ENCODE measurements at places on chromosomes 12 and 14. TPM values are rescaled to one million over a fixed set of nuclear protein-coding genes. Genes with fewer than 3 reads are reported as not detected.

- DNase-seq = no peak
Observed at GRCh38 chr12:112796067-112796466, 4.5 kb downstream of the RPH3A start.

DNA sequence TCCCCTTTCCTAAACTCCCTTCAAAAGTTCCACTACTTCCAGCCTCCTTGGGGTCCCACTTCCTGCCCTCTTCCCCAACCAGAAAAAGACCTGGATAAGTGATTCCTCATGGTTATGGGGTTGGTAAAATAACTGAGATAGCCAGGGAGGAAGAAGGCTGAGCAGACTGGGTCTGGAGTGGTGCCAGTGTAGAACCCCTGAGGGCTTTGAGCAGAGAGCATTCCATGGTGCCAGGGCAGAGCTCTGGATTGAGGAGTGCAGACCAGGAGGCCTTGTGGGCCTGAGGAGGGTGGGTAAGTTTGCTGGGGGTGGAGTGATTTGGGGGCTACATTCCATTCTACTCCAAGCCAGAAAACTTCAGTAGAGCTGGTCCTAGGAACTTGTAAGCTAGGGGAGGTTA lies 9.5 kb upstream of the CISTR start:
- no peak for DNase-seq

GRCh38 chr12:110903511-110903910 lies 16.9 kb downstream of the MYL2 start:
- no peak for DNase-seq

- no peak for DNase-seq
Observed at GRCh38 chr14:90649557-90650135, 166.6 kb downstream of the TTC7B start.

GRCh38 chr14:101336183-101336582 lies 225.1 kb upstream of the DIO3 start:
- no peak for DNase-seq

DNA sequence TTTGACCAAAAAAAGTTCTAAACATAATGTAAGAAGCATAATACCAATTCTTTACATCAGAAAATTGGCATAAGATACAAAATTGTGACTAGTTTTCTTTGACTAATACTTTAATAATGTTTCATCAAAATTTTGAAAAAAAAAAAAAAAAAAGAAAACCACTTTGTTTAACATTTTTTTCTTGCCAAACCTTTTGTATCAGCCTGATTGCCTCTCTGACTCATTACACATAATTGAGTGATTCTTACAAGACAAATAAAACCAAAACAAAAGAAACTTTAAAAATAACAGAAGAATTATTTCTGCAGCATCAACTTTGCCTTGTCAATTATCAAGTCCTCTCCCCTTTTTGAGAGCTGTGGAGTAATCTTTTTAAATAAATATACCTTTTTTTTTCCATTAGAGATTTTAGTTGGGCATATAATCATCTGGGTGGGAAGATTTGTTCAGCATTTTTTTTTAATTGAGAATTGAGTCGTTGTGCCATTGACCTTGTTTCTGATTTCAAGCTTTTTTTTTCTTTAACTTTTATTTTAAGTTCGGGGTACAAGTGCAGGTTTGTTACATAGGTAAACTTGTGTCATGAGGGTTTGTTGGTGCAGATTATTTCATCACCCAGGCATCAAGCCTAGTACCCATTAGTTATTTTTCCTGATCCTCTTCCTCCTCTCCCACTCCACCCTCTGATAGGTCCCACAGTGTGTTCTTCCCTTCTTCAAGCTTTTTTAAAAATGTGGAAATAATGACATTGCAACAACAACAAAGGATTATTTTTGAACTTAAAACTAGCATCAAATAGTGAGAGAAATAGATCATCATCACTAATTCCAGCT lies 45.8 kb upstream of the HMGA2 start:
- DNase-seq = no peak

GRCh38 chr14:22882529-22883172 lies 371 bp upstream of the REM2 start:
- DNase-seq = no peak

DNA sequence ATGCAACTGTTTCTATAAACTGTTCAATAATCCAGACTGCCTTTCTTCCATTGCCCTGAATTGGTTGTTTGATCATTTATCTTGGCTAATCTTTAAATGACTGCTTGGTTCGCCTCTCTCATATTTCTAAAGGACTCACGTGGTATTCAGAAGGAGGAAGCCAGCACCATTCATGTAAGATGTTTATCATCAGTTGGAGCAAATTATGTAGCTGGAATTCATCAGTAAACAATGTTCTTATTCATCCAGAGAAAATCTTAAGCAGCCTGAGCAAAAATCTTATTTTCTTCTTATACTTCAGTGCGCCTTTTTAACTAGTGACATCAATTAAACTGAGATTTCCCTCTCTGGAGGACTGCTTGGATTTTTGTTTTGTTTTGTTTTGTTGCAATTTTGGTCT lies 538.7 kb upstream of the TMEM132C start:
- no peak for DNase-seq

DNA sequence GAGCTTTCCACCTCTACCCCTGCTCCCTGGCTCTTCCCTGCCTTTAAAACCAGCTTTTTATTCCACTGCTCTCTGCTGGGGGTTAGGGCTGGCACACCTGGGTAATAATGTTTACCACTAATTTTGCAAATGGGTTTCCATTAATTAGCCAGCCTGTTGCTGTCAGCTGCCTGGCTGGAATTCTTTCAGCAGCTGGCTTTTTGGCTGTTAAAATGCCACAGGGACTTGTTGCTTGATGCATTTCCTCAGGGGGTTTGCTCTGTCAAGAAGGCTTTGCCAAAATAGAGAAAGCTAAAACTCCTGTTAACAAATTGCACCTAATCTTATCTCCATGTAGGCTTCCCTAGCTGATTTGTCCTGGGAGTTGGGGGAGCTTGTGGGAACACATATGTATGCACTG lies 51.8 kb upstream of the PSMC1 start:
- DNase-seq = no peak

DNA sequence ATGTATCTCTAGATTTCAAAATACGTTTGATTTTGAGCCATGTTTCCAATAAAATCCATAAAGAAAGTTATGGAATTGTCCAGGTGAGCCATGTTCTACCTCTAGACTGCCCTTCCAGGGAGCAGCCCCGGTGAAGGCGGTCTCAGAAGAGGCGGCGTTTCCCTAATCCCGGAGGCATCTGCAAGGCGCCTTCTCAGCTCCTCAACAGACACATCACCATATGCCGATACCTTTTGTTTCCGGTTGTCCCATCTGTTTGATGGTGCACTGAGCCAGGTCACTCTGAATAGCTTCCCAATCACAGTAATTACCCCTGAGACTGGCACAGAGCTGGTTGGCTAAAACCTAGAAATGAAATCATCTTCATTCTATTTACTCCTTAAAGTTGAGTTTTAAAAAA lies 305.5 kb upstream of the FKBP4 start:
- DNase-seq = no peak

DNA sequence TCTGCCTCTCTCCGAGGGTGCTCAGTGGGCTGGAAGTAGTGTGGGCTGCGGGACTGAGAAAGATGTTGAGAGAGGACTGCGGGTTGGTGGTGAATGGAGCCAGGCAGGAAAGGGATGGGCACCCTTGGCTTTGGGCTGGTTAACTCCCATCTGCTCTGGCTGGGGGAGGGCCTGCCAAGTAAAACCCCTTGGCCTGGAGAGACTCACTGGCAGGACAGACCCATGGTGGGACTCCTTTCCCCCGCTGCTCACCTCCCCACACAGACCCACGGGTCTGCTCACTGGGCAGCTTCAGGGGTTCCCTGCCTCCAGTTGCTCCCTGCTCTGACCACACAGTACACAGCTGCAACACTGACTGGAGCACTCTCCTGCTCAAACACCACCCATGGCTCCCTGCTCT lies 54.1 kb downstream of the KRT80 start:
- DNase-seq = no peak

- peak; percentile 39 for DNase-seq
Observed at GRCh38 chr12:47223031-47223847, 143.5 kb upstream of the AMIGO2 start.

GRCh38 chr12:51458635-51459034 lies 34.0 kb downstream of the SLC4A8 start:
- DNase-seq = no peak

GRCh38 chr14:57362361-57362760 lies 28.0 kb upstream of the NAA30 start:
- DNase-seq = no peak

DNA sequence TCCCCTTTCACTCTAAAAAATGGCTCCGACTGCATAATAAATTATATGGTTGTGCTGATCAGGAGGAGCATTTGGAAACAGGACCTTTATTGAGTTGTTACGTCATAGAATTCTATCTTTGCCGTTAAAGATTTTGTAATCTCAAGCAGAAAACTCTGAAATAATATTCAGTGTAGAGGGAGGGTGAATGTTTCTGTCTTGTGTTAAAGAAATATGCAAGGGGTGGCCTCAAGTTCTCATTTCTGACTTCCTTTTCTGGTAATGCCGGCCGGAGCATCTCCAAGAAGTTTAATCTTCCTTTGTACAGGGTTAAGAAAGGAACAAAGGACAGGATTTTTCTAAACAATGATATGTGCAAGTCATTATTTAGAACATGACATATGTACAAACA lies 165.1 kb downstream of the SLC38A4 start:
- no peak for DNase-seq

- DNase-seq = no peak
Observed at GRCh38 chr12:59834659-59835474, 239.0 kb downstream of the SLC16A7 start.

DNA sequence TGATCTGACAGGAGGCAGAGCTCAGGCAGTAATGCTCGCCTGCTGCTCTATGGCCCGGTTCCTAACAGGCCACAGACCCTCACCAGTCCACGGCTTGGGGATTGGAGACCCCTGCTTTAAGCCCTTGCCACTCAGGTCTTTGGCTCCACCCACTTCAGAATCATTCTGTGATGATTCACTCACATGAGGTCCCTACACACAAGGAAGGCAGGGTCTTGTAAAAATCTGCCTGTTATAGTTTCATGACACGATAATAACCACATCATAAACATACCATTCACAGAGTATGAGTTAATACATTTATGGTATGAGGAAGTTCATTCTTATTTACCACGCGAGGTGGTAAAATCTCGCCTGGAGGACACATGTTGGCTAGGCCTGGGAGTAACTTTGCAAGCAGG lies 29.0 kb upstream of the MAX start:
- no peak for DNase-seq

DNA sequence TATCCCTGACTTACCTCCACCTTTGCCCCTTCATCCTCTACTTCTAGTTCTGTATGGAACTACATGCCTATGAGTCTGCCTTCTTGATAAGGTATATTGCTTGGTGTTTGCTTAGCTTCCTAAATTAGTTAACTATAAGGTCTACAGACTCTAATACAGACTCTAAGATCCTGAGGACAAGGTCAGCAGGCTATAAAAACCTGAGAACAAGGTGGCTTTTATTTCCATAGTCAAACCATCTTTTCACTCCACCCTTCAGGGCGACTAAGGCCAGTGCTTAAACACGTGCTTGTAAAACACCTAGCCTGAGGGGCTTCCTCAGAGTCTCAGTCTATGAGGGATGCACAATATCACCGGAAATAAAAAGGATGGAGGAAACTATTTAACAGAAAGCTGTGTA lies 36.1 kb upstream of the COL2A1 start:
- no peak for DNase-seq

GRCh38 chr12:107369679-107370078 lies 276.3 kb upstream of the CRY1 start:
- DNase-seq = no peak

DNA sequence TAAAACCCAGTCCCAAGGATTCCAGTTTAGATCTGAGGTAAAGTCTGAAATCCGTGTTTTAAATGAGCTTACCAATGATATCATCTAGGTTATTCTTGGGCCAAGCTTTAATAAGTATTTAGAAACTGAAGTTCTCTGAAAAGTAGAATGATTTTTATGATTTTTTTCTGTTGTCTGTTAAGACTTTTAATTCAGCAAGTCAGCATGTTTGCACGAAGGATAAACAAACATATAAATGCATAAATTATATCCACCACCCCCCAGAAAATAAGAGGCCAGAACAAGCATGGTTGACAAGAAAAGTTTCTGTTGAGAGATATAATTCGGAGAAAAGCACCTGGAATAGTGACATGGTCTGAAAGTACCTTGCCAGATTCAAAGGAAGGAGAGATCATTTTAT lies 655.7 kb downstream of the NOVA1 start:
- DNase-seq = no peak

GRCh38 chr14:51716610-51717009 lies 64.9 kb downstream of the FRMD6 start:
- no peak for DNase-seq

DNA sequence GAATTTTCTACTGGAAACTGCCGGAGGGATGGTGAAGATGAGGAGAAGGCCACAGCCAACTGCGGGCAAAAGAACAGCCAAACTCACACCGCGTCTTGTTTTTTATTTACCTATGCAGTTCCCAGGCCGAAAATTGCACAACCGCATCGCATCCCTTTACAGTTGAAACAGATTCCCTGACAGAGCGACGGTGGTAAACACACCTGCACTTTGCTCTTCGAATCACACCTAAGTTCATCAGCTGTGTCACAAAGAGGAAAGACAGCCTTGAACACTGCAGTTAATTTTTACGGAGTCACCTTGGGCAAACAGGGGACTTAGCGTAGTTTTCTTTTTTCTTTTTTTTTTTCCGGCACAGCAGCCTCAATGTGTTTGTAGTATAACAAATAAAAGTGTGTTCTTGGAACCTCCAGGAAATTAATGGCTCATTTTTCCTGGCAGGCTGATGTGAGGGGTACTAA lies 272.0 kb upstream of the DIO3 start:
- no peak for DNase-seq

GRCh38 chr14:63032076-63032475 lies 13.2 kb downstream of the KCNH5 start:
- DNase-seq = no peak

DNA sequence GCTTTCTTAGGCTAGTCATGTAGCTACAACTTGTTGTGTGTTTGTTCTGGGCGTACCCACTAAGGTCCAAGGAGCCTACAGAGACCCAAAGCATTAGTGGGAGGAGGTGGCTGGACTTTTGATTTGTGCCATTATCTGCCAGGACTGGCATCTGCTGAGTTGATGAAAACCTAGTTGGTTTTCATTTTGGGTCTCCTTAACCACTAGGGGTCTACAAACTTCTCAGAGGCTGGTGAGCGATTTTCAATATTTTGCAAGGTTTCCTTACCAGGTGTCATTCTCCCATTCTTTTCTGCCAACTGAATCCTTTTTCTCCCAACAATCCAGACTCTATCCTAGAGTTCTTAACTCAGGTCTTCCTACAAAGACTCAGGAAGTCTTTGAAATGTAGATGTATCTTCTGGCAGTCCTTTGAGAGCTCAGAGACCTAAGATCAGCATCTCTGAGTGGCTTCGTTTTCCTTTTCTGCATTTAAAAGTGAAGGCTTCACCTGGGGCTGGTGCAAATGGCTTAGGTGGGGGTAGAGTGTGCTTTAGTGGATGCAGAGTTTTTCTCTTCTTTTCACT lies 150.0 kb upstream of the RMST start:
- no peak for DNase-seq

- peak; percentile 60 for DNase-seq
Observed at GRCh38 chr12:20549108-20549719, 145.9 kb upstream of the SLCO1C1 start.

KLRK1 gene
- polyA plus RNA-seq = 0.54 TPM

ACOT4 gene
- polyA plus RNA-seq = 3.9 TPM

BORCS5 gene
- polyA plus RNA-seq = 7.2 TPM

HHIPL1 gene
- 1.2 TPM for polyA plus RNA-seq

EDDM3A gene
- not detected for polyA plus RNA-seq

CLEC4C gene
- polyA plus RNA-seq = 0.12 TPM

RDH12 gene
- 0.10 TPM for polyA plus RNA-seq

ANKLE2 gene
- 30.5 TPM for polyA plus RNA-seq

SLCO1B1 gene
- polyA plus RNA-seq = not detected

GPR84 gene
- 0.22 TPM for polyA plus RNA-seq

MEG3 gene
- polyA plus RNA-seq = 196 TPM

CCDC175 gene
- not detected for polyA plus RNA-seq
